Activated naive CD4-positive, alpha-beta T cell (primary cell): ENCODE measurements at places on chromosomes 5 and 9.

GRCh38 chr5:68116868-68117411 is 98.6 kb upstream of the PIK3R1 start:
- DNase-seq = no peak

DNA sequence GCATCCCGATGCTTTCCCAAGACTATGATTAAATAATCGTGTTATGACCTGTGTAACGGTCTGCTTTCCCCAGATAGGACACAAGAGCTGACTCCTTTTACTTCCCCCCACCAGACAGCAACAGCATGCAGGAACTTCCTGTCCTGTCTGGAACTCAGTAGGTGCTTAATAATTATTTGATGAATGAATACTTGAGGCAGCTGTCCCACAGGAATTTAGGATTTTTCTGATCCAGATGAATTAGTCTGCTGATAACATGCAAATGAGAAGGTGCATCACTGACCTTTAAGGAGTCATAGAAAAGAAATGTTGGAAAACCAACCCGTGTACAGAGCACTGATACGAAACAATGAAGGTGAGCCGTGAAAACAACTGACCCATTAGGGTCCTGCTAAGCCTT is 12.2 kb downstream of the RNF130 start:
- no peak for DNase-seq

DNA sequence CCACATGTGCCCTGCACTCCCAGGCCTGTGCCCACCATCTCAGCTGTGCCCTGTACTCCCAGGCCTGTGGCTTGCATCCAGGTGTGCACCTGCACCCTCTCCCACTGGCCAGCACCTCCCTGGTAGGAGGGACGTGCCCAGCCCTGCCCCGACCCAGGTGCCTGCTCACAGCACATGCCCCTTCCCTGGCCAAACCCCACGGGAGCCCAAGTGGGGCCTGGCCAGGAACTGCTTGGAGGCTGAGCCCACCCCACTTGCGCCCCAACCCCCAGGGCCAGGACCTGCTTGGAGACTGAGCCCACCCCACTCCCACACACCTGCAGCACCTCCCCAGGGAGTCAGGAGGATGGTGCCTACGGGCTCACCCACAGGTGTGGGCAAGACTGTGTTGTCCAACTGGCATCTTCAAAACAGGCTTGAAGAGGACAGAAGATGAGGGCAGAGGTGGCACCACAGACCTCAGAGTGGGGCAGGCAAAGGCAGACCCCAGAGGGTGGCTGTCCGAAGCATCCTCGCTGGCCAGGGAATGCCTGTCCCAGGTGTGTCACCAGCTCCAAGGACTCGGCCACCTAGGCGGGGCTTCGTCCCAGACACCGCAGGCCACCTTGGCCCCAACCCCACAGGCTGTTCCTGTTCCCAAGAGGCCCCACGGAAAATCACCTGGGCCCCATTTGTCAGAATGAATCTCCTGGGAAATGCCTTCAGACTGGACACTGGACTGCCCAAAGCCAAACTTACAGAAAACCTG is 10.8 kb downstream of the ZDHHC11B start:
- DNase-seq = no peak

- DNase-seq = no peak
Observed at GRCh38 chr5:53406630-53407316, 73.7 kb upstream of the FST start.

DNA sequence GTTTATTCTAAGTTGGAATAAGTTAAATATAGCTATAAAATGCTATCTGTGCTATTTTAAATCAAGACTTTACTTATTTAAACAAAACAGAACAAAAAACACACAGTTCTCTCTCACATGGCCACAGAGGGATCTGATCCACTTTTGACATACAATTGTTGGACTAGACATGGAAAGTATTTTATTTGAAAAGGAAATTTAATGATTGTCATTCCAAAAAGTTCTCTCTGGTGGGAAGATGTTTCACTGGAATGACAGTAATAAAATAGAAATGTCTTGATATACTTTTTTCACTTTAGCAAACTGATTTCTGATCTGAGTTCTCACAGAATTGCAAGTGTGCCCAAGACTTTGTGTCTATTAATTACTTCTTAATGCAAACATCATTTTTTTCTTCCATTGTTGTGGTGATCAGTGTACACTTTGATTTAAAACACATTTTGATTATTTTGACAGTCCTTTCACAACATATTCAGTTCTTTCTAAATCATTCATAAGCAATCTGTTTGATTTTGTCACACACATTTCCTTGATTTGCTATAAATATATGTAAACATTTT is 30.1 kb upstream of the MINAR2 start:
- DNase-seq = no peak

- DNase-seq = no peak
Observed at GRCh38 chr9:19232823-19233194, 2.3 kb downstream of the DENND4C start.

DNA sequence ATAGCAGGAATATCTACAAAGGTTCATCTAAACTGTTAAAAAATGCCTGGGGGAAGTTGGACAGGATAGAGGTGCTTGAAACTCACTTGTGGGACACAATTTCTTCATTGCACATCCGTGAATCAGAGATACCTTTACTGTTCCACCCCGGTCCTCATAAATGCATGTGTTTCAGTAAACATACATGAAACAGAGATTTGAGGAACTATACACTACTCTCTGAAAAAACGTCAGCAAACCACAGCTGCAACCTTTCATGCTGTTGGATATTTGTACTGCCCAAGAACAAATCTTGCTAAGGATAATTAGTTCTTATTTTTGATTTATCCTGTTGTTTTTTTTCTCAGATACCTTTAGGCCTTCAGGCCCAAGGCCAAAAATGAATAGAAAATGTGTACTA is 337.3 kb downstream of the KDM4C start:
- DNase-seq = no peak

GRCh38 chr9:21854594-21854993 is 52.2 kb downstream of the MTAP start:
- DNase-seq = no peak

GRCh38 chr5:54595721-54596120 is 78.2 kb downstream of the SNX18 start:
- DNase-seq = no peak

DNA sequence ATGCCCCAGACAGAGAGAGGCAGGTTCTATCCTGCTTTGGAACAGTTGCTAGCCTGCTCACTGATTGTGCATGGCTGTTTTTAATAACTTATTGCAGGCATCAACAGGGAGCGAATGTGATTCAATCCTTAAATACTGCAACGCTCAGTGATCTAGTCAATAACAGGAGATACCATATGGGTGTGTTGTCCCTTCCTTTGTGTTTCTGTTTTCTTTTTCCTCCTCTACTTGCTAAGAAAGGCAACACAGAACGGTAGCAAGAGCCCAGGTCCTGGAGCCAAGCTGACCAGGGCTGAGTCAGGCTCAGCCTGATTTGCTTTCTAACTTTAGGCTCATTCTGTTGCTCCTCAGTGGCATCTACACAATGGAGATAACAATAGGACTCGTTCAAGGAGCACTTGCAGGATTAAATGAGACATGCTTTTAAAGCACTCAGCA is 98.6 kb upstream of the EQTN start:
- no peak for DNase-seq

GRCh38 chr5:109691996-109692395 is 2.3 kb downstream of the MAN2A1 start:
- no peak for DNase-seq

- DNase-seq = no peak
Observed at GRCh38 chr5:172768098-172768572, 2.9 kb downstream of the DUSP1 start.

- no peak for DNase-seq
Observed at GRCh38 chr5:56026863-56027300, 32.1 kb upstream of the IL6ST start.

GRCh38 chr5:55188656-55189540 is 15.9 kb upstream of the CDC20B start:
- DNase-seq = no peak

- DNase-seq = no peak
Observed at GRCh38 chr9:105191508-105192121, 52.8 kb upstream of the SLC44A1 start.

- DNase-seq = peak; percentile 66
Observed at GRCh38 chr9:129885670-129886106, 50.4 kb downstream of the USP20 start.

- DNase-seq = no peak
Observed at GRCh38 chr9:69107771-69108170, 66.3 kb upstream of the TJP2 start.

- DNase-seq = no peak
Observed at GRCh38 chr9:68932458-68932857, 81.5 kb downstream of the PRKACG start.

DNA sequence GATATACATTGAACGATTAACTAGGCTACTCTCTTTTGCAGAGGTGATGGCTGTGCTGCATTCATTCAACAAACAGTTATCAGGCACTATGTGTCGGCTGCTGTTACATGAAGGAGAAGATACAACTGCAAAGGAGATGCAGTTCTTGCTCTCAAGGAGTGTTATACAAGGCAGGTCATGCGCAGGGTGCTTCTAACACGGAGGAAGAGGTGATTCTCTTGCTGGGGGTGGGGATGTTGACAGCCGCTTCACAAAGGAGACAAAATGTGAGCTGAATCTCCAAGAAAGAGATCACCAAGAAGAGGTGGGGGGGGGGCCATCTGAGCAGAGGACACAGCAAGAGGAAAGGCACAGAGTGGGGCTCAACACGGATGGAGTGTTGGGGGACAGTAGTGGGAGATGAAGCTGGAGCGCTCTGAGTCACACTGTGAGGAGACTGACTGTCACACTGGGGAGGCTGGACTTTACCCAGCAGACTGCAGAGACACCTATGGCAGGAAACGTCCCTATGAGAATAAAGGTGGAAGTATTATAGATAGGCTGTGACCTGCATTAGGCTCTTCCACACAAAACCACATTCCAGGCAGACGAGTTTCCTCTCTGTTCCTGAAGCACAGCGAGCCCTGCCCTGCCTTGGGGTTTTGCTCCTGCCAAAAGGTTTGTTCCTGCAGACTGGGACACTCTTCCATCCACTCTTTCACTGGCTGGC is 20.9 kb downstream of the NDUFA8 start:
- no peak for DNase-seq

DNA sequence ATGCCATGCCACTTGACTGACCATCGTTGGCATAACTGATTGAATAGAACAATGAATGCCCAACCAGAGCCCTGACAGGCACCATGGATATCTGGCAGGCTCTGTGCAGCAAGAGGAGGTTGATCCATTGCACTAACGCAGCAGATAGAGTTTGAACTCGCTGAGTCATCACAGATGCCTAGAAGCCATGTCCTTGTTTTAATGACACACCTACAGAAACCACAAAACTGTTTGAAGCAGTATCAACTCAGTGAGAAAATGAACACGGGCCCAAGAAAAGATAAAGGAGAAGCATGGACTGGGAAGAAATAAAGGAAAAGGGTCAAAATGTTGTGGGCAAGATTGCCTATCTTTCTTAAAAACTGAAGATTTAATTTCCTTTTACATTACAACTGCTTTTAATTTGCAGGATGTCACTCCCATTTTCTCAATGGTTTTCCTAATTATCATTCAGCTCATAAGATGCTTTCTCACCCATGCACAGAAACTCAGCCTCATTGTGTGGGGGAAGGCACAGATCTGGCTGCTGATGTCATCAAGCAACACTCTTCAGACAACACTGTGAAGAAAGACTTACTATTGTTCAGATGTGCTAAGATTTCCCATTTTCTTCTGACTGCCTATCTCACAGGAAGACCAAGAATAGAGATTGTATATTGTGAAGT is 129.0 kb downstream of the PIK3R1 start:
- DNase-seq = no peak

GRCh38 chr5:124790301-124790894 is 44.0 kb upstream of the ZNF608 start:
- DNase-seq = no peak

- DNase-seq = no peak
Observed at GRCh38 chr5:128770907-128771306, 194.4 kb upstream of the SLC27A6 start.

DNA sequence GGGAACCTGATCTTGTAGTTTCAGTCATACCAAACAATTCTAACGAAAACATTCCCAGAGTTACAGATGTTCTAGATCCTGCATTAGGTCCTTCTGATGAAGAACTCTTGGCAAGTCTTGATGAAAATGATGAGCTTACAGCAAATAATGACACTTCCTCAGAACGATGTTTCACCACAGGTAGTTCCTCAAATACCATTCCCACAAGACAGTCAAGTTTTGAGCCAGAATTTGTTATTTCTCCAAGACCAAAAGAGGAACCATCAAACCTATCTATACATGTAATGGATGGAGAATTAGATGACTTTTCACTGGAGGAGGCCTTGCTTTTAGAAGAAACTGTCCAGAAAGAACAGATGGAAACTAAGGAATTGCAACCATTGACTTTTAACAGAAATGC is 21.0 kb downstream of the RMI1 start:
- no peak for DNase-seq

DNA sequence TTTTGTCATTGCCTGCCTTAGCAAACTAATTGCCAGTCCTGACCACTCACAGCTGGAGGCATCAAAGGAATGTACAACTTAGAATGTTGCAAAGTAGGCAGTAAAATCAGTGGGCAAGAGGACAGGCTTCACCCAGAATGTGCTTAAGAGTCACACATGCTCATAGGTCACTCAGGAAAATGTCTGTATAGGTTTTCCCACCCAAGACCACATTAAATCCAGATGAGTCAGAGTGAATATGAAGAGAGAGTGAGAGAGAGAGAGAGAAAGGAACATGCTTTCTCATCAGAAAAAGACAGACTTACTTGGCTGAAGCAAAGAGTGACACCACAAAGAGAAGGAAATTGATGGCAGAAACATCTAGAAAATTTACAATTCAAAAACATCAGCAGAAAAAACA is 37.9 kb downstream of the PLEKHG4B start:
- no peak for DNase-seq

- DNase-seq = no peak
Observed at GRCh38 chr5:102283102-102283797, 12.8 kb downstream of the SLCO4C1 start.

DNA sequence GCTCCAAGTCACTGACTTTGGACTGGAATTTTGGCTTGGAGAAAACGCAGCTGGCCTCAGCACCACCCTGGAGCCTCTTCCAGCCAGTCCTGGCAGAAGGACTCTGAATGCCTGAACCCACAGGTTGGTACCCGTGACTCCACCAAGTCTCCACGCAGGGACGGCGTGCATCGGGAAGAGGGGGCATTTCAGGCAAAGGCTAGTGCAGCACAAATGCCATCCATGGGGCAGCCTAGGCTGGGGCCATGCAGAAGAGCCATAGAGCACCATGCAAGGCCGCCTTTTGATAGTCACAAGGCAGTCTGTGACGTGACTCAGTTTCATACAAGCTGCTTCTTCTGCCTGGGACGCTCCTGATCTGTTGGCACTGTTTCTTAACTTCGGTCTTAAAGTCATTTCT is 28.0 kb downstream of the GDNF start:
- DNase-seq = no peak

DNA sequence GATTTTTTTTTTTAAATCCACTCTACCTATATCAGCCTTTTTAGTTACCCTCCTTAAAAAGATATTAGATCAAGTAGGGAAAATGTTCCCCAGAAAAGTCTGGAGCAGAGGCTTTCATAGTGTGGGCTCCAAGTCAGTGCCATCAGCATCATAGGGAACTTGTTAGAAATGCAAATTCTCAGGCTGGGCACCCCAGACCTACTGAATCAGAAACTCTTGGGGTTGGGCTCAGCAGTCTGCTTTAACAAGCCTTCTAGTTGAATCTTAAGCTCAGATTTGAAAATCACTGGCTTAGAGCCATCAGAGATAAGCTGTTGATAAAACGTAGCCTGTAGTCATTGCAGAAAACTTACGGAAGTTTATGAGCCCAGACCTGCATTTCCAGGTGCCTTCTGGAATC is 140.1 kb downstream of the TMEM38B start:
- DNase-seq = no peak
